ENCODE measurements at places on chromosomes 1 and 21.
A peak's percentile ranks its signal among the peaks of the same experiment; 100 is the strongest.

- DNase-seq = peak; percentile 50
These were observed 7.3 kb upstream of the CACNA1S start for GRCh38 chr1:201119206-201120197.

- DNase-seq = no peak
These were observed 60.9 kb upstream of the POU2F1 start for GRCh38 chr1:167159782-167160181.

DNA sequence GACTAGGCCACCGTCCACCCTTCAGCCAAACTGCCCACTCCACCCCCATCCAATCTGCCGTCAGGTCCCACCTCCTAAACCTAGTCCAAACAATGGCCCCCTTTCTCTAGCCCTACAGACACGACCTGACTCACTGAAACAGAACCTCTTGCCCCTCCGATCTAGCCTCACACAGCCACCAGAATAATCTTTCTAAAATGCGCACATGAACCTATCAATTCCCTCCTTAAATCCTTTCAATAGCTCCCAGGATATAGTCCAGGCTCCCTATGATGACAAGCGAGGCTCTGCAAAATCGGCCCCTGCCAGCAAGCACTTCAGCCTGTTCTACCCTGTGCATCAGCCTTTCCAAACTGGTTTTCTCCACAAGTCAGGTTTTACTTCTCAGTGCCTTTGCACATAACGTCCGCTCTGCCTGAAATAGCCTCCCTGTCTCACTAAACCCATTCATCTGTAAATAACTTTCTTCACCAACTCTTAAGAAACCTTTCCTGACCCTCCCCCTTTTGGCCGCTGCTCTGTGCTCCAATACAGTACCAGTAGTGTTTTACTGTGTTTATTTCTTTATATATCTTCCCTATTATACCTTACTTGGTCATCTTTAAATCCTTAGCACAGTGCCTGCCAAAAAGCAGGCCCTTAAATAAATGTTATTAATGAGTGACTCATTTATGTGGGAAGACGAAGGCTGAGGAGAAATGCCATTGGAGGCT is 9.0 kb upstream of the CDC20 start:
- DNase-seq = no peak

GRCh38 chr1:11991969-11992676 is 11.9 kb downstream of the MFN2 start:
- no peak for DNase-seq

GRCh38 chr1:24728982-24729381 is 16.3 kb upstream of the CLIC4 start:
- DNase-seq = no peak

DNA sequence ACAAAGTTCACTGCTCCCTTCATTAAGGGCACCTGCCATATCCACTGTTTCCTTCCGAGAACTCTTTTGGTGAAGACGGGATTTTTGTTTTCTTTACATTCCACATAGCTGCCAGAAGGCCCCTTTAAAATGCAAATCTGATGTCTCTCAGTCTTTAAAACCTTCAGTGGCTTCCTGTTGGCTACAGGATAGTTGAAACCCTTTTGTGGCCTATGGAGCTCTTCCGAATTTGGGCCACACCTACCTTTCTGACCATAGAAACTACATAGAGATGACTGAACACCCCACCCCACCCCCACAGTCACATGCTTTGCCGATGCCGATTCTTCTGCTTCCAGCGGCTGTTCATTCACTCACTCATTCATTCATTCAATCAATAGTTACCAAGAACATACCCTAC is 502.6 kb downstream of the KIF26B start:
- no peak for DNase-seq

DNA sequence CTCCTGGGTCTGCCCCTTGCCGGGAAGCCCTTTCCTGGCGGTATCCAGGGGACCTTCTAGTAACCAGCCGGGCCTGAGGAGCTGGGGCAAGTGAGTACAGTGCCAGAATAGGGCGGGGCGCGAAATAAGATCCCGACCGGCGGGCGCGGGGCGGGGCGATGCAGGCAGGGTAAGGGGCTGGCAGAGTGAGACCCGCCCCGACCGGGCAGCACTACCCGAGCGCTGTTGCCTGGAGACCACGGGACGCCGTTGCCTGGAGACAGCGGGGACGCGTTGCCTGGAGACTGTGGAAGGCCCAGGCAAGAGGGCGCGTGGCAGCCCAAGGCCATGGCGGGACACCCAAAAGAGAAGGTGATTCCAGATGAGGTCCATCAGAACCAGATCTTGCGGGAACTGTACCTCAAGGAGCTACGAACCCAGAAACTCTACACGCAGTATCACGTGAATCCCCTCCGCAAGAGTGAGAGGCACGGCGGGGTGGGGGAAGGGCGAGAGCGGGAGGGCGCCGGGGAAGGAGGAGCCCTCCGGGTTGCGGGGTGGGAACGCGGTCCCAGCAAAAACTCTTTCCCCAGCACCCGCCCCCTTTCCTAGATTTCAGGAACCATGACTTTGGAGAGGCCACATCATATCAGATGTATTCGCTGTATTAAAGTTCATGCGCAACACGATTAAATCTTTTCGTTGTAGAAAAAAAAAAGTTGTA is 24.3 kb downstream of the EBNA1BP2 start:
- no peak for DNase-seq

DNA sequence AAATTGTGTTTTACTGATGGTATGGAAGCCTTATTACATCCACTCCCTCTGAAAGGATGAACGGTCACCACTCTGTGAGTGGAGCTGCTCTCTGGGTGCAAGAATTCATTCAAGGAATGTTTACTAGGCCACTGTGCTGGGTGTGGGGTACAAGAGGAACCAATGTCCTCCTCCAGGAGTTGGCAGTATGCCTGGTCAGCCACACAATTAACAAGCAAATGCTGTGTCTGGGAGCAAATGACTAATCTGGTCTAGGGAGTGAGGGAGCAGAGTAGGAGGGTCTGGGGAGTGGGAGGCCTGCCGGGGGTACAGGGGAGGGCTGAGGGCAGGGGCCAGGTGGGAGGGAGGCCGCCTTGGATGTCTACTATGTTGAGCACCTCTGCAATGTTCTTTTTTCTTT is 27.2 kb upstream of the TDRD10 start:
- DNase-seq = no peak

DNA sequence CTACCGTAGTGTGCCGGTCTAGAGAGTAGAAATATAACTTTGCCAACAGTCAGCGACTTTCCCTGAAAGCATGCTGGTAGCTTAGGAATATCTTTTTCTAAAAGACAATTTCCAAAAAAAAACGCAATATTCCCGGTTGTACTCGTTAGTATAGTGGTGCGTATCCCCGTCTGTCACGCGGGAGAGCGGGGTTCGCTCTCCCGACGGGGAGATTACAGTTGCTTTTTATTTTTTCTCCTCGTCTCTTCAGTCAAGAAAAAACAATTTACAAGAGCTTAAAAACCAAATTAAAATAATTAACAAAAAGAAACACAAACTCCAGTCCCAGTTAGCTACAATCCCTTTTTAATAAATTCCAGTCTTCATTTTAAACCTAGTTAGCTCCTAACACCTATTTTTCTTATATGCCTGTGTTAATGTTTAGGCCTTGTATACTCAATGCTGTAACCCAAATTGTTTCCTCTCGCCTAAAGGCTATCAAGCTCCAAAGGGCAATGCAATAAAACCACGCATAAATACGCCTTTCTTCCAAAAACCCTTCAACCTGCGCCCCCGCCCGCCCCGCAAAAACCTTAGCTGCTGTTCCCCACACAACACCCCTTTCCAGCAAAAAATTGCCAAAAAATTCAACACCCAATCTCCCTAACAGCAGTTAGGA is 7.8 kb downstream of the HSPA6 start:
- DNase-seq = no peak

DNA sequence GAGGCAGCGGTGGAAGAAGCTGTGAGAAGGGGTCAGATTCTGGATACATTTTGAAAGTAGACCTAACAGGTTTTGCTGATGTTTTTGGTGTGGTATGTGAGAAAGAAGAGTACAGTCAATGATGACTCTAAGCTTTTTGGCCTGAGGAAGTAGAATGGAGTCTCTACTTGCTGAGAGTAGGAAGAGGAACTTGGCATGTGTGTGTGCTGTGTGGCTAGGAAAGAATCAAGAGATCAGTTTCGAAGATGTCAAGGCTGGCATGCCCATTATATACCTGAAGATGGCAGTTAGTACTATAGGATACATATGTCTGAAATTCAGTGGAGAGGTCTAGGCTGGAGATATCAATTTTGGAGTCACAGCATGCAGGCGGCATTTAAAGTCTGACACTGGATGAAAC is 64.4 kb downstream of the MAB21L3 start:
- DNase-seq = no peak

DNA sequence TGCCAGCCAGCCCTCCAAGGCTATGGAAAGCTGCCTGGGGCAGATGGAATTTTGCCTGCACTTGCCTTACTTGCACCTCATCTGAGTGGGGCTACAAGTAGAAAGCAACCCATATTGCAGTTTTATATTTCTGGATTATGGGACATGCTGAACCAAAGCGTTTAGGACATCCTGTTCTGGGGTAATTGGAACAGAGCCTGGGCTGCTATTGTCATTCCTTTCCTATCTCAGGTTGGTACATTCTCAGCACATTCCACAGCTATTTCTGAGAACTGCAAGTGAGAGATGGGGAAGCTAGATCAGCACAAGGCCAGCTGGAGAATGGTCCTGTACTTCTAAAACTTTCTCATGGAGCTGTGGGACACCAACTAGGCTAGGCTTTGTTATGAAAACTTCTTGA is 713.8 kb downstream of the KCNT2 start:
- DNase-seq = no peak

All from activated CD4-positive, alpha-beta T cell treated with anti-CD3 and anti-CD28 coated beads for 24 hours (primary cell).